ENCODE measurements at places on chromosomes 11 and 22.

GRCh38 chr11:1152316-1153104 is 5.2 kb upstream of the MUC5AC start:
- DNase-seq, result no peak

- no peak for DNase-seq
Observed at GRCh38 chr11:117570701-117571100, 226.3 kb downstream of the DSCAML1 start.

DNA sequence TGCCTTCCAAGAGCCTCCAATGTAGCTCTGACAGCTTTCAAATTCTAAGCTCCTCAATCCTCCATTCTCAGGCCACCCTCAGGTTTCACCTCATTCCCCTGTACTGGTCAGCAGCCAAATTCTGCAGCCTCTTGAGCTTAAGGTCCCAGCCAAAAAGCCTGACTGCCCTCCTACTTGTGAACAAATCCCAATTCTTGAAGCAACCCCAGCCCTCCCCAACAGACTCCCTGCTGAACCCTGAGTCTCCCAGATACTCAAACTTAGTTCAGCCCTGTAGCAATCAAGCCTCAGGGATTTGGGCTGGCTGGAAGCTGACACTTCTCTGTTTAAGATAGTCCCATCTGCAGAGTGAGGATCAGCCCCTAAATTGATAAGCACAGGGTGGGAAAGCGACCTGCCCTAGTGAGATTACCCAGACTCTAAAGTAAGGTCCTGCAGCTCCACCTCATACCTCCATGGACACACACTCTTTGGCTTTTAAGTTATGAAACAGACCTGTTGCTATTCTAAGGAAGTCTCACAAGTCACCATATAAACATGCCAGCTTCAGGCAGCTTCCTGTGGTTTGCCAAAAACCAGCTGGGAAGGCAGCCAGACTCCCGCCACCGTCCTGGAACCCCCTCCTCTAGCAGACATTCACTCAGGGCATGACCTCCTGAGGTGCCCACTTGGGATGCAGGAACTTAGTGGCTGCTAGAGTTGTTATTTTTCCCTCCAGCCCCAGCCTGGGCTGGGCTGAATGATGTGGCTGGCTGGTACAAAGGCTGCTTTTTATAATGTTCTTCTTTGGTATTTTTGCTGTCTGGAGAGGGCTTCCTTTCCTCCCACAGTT is 82.5 kb upstream of the PICALM start:
- DNase-seq, result no peak

DNA sequence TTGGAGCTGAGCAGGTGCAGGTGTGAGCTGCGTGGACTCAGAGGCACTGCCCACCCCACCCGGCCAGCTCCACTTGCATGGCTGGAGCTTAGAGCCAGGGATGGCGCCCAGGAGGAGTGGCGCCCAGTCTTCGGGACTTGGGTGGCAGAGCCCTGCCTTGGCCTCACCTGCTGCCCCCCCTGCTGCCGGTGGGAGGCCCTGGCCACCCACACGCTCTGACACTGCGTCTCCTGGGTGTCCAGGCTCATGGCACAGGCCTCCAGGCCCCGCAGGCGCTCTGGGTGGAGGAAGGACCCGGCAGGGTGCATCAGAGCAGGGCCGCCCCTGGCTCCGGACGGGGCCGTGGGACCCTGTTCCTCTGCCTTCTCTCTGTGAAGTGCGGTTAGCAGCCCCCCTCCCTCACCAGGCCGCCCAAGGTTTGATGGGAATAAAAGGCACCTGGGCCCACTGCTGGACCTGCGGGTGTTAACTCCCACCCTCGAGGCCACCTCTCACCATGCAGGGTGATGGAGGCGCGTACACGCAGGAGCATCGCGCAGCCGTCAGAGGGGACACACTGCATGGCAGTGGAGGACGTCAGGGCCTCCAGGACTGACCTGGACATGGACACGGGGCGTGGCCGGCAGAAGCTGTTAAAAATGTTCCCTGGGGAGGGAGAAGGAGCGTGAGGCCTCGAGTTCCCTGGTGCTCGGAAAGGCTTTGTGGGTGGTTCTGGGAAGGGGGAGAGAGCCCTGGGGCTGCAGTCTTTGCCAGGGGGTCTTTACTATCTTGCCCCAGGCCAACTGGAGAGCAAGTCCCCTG is 11.8 kb downstream of the IL17REL start:
- DNase-seq, result no peak

- no peak for DNase-seq
Observed at GRCh38 chr11:11615086-11615485, 6.7 kb downstream of the GALNT18 start.

- no peak for DNase-seq
Observed at GRCh38 chr22:26481694-26482093, 1.9 kb downstream of the HPS4 start.

- DNase-seq, result no peak
Observed at GRCh38 chr11:110019675-110020074, 73.5 kb upstream of the ZC3H12C start.

- DNase-seq, result peak; percentile 19
Observed at GRCh38 chr11:15114501-15115475, at the start of gene INSC. Gene INSC, plus strand, starts transcription at chr11:15114923. Its CDS starts 34,252 bp downstream, at chr11:15149175.
